Activated CD8-positive, alpha-beta memory T cell treated with anti-CD3 and anti-CD28 coated beads for 1 hour (primary cell): ENCODE measurements at places on chromosomes 5 and 9.

DNA sequence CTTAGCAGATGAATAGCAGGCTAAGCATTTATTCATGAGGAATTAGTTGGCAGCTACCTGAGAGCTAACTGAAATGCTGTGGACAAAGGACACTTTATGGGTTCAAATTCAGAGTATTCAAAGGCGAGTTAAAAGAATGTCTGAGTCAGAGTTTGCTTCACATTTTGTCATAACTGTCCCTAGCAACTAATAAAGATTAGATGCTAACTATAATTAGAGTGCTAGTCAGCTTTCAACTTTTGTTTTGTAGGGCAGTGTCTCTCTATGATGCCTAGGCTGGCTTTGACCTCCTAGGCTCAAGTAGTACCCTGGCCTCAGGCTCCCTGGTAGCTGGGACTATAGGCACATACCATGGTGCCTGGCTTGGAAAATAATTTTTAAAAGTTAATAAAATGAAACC lies 4.6 kb downstream of the SMC5 start:
- DNase-seq, result no peak

DNA sequence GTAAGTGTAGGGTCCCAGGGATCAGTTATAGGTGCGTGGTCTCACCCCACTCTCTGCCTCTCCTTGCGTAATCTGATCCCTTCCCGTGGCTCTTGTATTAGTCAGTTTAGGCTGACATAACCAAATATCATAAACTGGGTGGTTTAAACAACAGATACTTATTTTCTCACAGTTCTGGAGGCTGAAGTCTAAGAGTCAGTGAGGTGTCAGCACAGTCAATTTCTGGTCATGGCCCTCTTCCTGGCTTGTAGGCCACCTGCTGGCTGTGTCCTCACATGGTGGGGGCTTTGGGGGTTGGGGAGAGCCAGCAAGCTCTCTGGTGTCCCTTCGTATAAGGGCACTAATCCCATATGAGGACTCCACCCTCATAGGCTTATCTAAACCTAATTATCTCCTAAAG lies 32.3 kb downstream of the CARTPT start:
- DNase-seq, result no peak

- no peak for DNase-seq
Measured at GRCh38 chr9:100309992-100310391, 42.8 kb downstream of the TEX10 start.

DNA sequence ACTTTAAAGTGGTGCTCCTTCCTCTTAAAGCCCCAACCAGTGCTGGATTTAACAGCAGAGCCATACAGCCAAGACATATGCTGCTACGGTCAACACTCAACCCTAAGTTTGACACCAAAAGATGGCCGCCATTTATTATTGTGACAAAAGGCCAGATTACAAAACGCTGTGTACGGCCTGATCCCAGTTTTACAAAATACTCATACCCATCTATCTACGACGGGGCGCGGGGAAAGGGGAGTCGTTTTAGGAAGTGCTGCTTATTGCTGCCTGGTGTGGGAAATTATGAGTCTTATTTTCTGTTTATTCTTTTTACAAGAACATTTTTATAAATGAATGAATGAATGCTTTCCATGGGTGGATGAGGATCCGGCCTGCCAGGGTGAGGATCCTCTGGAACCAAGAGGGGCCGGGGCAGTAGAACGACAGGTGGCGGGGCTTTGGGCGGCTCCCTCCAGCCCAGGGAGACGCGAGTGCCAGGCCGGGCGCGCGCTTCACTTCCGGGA lies 457 bp upstream of the IDNK start:
- DNase-seq, result no peak

DNA sequence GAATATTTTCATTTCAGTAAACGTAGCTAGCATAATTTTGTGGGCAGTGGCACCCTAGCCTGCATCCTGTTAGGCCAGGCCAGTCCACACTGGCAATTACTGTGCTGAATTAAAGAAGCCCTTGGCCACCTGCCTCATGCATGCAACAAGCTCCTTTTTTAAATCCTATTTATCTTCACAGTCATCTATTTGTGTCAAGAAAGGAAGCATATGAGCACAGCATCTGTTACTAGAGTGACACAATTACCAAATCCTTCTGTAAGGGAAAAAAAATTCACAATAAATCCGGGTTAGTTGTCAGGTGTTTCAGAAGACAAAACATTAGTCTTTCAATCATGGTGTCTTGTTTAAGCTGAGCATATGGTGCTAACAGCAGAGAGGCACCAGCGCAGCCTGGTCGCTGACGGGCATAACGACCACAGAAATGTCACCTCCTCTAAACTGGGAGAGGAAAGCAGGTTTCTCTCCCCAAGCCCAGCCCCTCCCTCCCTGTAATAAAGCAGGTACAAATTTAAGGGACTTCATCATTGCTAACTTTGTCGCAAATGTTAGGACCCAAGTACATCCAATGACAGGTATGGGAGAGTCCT lies 520.6 kb downstream of the CTNND2 start:
- no peak for DNase-seq

- DNase-seq, result no peak
Measured at GRCh38 chr9:33445389-33446239, 1.8 kb downstream of the AQP3 start.

- no peak for DNase-seq
Measured at GRCh38 chr5:53099546-53099945, 10.0 kb downstream of the MOCS2 start.

DNA sequence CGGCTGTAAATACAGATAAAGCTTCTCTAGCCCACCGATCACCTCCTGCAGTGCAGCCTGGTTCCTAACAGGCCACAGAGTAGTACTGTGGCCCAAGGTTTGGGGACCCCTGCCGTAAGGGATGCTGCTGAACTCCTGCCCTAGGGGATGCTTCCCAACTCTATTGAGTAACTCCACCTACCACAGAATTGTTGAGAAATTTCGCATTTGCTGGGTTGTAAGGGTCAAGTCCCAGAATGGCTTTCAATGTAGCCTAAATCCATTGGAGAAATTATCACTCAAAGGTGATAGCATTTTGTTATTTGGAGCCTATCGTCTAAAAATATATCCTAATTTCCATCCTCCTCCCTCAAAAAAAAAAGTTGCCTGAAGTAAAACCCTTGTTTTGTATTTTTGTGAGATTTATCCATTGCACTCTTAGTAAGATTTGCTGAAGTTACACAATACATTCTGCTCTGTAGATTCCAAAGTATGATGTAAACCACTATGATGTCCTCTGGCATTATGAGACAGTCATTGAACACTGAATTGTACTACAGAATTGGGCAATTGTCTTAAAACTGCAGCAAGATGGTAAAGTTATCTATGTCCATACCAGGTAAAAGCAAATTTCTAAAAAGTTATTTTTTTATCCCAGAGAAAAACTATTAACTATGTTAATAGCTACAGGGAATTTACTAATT lies 14.0 kb downstream of the ACTBL2 start:
- DNase-seq, result no peak

DNA sequence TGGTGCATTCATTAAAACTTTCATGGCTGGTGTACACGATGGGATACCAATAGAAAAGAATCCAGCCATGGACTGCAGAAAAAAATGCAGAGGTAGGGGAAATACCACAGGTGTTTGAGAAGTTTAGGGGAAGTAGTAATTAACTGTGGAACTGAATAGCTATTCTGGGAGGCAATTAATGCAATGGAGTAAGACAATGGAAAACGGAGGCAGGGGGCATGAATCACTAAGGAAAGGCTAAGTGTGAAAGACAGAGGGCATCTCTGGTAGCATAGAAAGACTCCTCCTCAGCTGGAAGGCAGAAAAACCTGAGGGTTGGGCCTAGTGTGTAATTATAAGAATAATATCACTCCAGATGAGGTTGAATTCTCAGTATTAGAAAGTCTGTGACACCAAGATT lies 30.9 kb upstream of the NPR3 start:
- DNase-seq, result no peak

GRCh38 chr5:66621146-66621545 lies 25.0 kb downstream of the MAST4 start:
- no peak for DNase-seq

GRCh38 chr5:68282001-68282400 lies 66.4 kb downstream of the PIK3R1 start:
- DNase-seq, result no peak

GRCh38 chr9:38393128-38393796 lies 760 bp downstream of the ALDH1B1 start:
- no peak for DNase-seq

DNA sequence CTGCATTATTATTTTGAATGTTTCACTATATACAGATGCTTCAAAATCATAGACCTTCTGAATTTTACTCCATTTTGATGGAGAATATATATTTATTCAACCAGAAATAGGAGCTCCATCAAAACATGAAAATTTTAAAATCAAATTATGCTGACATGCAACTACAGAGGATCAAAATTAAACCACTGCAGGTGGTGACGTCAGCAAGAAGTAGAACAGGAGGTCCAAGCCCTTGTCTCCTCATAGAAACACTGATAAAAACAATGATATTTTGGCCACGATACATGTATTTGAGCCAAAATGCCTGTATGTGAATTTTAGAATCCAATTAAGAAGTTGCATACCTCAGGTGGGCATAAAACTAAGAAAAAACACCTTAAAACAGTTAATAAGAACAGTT lies 236.6 kb upstream of the FBXL7 start:
- DNase-seq, result no peak

GRCh38 chr5:52771343-52772039 lies 16.2 kb upstream of the ITGA1 start:
- DNase-seq, result no peak

GRCh38 chr5:4674166-4674565 lies 466.0 kb upstream of the ADAMTS16 start:
- no peak for DNase-seq

DNA sequence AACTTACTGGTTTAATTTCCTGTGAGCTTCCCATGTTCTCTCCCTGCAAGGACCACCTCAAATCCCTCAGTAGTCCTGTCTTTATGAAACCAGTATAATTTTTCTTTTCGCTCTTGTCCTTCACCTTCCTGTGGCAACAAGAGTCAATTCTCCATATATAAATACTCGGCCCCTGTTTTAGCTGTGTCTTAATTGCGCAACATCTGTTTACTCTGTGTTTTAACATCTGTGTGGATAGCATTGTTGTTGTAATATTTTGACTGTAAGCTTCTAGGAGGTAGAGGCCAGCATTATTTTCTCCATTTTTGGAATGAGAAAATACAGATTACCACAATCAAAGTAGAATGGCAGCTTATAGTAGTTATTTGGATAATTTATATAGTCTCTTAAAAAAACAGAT lies 30.2 kb upstream of the CDKN2B start:
- no peak for DNase-seq

DNA sequence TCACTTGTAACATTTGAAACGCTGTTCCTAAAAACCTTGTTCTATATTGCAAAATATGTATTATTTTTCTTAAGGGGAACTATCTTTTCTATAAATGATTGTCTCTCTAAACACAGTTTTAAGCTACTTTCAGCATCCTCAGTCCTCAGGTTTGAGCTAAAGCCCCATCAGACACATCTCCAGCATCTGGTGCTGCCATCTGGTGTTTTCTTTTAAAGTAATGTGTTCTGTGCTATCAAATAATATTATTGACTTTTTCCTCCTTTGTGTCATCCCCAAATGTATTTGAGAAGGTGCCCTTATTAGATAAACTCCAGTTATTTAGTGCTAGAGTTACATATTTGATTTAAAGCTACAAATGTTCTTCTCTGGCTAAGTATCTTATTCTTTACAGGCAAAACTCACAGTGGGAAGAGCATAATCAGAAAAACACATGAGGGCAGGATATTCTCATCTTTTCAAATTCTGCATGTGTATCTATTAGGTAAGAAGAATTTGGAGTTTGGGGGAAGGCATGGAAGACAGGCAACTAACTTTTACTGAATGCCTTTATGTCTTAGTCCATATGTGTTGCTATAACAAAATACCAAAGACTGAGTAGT lies 27.5 kb downstream of the ZNF474 start:
- DNase-seq, result no peak

- no peak for DNase-seq
Measured at GRCh38 chr9:72622186-72622585, 100.8 kb downstream of the TMC1 start.

DNA sequence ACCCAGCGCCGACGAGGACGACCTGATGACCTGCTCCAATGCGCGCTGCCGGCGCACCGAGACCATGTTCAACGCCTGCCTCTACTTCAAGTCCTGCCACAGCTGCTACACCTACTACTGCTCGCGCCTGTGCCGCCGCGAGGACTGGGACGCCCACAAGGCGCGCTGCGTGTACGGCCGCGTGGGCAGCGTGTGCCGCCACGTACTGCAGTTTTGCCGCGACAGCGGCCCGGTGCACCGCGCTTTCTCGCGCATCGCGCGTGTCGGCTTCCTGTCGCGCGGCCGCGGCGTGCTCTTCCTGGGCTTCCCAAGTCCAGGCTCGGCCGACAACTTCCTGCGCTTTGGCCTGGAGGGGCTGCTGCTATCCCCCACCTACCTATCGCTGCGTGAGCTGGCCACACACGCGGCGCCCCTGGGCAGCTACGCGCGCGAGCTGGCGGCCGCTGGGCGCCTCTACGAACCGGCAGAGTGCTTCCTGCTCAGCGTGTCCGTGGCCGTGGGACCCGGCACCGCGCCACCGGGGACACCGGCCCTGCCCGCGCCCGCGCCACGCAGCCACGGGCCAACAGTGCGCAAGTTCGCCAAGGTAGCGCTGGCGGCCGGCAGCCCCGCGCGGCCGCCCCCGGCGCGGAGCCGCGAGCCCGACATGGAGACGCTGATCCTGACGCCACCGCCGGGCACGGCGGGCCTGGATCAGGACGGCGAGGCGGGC lies 2.7 kb upstream of the PHPT1 start:
- DNase-seq, result no peak

- DNase-seq, result no peak
Measured at GRCh38 chr9:32004431-32005076, 379.9 kb upstream of the ACO1 start.

DNA sequence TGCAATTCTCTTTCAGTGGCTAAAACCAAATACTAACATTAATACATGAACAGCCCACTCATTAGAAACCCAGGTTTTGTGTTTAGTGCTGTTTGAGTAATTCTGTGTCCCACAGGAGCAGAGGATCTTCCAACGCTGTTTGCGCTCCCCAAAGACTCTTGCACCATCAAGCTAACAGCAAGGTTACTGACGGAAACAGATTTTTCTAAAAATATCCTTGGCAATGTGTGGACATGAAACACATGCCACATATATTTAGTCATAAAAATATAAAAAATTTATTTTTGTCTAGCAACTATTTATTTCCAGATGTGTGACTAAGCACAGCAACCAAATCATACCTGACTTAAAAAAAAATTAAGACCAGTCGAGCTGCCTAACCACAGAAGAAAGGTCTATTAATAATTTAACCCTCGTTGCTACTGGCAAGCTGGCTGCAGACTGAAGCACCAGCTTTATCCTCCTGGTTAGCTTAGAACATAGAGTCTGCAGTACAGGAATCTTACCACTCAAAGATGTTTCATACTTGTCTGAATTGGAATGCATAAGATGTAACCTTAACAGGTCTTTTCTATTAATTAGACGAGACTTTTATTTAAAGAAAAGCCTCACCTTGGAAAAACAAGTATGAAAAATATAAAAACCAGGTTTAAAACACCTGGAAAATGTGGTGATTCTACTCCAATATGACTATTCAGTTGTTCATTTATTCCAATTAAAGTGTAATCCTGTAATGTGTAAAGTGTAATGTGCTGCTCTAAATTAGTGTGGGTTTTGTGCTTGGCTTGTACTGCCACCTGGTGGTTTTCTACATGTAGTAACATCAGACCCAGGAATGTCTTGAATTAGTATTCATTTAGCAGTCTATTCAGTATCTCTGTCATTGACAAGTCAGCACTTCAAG lies 272.5 kb downstream of the EPB41L4A start:
- peak; percentile 30 for DNase-seq
